Adipose tissue (tissue), 3 donors: ENCODE measurements at places on chromosomes 3 and 15. TPM values are rescaled to one million over a fixed set of nuclear protein-coding genes. Genes with fewer than 3 reads are reported as not detected.

PAK2 gene
- polyA plus RNA-seq: 29.2 TPM

PIK3CA gene
- polyA plus RNA-seq: 4.8 TPM

DCBLD2 gene
- 2.8 TPM for polyA plus RNA-seq

SCAPER gene
- polyA plus RNA-seq: 9.6 TPM

ZBTB11 gene
- 5.9 TPM for polyA plus RNA-seq

EIF4E3 gene
- 5.6 TPM for polyA plus RNA-seq

FBXL2 gene
- 1.9 TPM for polyA plus RNA-seq

ZXDC gene
- 13.5 TPM for polyA plus RNA-seq

NR2F2 gene
- polyA plus RNA-seq: 9.7 TPM

VILL gene
- polyA plus RNA-seq: 3.0 TPM

HYAL1 gene
- polyA plus RNA-seq: 6.3 TPM

PYGO1 gene
- polyA plus RNA-seq: 1.5 TPM

HESX1 gene
- 0.61 TPM for polyA plus RNA-seq

CTXND1 gene
- 0.33 TPM for polyA plus RNA-seq

TERC gene
- polyA plus RNA-seq: not detected

GATA2 gene
- polyA plus RNA-seq: 26.3 TPM

C3orf20 gene
- not detected for polyA plus RNA-seq

ARRDC4 gene
- polyA plus RNA-seq: 25.4 TPM

SPSB4 gene
- 2.8 TPM for polyA plus RNA-seq

CD96 gene
- 2.5 TPM for polyA plus RNA-seq

ARGFX gene
- not detected for polyA plus RNA-seq

VEPH1 gene
- polyA plus RNA-seq: 6.4 TPM

HYAL3 gene
- polyA plus RNA-seq: 2.5 TPM

ITGA11 gene
- polyA plus RNA-seq: 0.44 TPM

GPR62 gene
- not detected for polyA plus RNA-seq

CCDC80 gene
- polyA plus RNA-seq: 213 TPM

SOX14 gene
- not detected for polyA plus RNA-seq

LAMB2 gene
- 300 TPM for polyA plus RNA-seq

SLC38A3 gene
- 0.34 TPM for polyA plus RNA-seq

CAND2 gene
- polyA plus RNA-seq: 2.0 TPM

DAZL gene
- polyA plus RNA-seq: not detected

ZPLD1 gene
- not detected for polyA plus RNA-seq

RASL12 gene
- polyA plus RNA-seq: 21.6 TPM

GCNT3 gene
- 0.55 TPM for polyA plus RNA-seq

ANXA2 gene
- polyA plus RNA-seq: 1,224 TPM

SEMA3B gene
- 17.9 TPM for polyA plus RNA-seq

TRPM1 gene
- polyA plus RNA-seq: not detected

NTRK3 gene
- 0.79 TPM for polyA plus RNA-seq

TGM5 gene
- polyA plus RNA-seq: not detected
